ENCODE measurements at places on chromosomes 16 and 17.

- no peak for DNase-seq
Observed at GRCh38 chr17:1073241-1073962, 76.5 kb downstream of the TIMM22 start.

GRCh38 chr16:50585331-50585776, 37.2 kb downstream of the NKD1 start:
- DNase-seq = peak; percentile 29

DNA sequence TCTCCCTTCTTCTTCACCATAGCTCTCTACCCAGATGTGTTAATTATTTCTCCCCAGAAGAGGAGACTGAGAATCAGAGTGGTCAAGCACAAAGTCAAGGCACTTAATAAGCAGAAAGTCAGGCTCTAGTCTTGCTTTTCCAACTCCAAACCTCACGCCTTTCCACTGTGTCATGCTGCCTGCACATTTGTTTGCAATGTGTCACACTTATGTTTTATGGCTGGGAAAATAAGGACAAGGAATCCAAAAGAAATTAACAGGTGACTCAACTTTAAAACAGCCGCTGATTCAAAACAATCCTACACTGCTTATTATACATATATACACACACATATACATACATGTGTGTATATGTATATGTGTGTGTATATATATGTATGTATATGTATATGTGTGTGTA, 255.7 kb upstream of the DYNLRB2 start:
- DNase-seq = no peak

DNA sequence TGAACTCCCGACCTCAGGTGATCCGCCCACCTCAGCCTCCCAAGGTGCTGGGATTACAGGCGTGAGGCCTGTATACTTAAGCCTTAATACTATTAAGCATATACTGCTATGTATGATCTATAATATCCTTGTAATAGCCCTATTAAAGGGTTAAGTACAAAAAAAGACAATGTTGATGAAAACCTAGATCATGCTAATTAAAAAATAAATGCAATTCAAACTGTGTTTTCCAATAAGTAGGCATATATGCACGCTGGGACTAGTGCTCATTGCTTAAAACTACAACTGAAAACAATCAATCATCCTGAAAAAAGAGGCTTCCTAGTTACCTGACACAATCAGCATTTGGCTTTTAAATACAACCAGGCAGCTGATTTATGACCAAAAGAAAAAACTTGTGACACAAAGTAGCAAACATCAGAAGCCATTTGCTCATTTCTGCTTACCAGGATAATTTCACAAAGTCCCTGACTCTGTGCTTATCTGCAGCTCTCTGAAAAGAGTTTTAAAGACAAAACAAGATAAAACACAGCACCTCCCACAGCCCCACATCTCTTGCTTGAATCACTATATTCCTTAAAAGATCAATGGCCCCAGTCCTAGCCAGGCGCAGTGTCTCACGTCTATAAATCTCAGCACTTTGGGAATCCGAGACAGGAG, 11.1 kb downstream of the ZNF385C start:
- no peak for DNase-seq

DNA sequence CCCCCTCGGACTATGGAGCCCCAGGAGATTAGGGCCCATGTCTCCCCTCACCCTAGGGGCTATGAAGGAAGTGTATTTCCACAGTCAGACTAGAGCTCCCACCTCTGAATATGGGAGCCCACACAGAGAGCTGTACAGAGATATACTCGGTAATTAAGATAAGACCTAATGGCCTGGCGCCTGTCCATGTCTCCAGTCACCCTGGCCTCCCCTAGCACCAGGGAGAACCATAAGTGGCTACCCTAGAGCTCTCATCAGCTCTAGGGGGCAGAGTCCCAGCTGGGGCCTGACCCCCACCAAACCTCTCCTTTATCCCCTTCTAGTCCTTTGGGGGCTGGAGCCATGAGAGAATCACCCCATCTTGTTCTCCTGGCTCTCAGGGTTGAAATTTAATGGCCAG, 2.4 kb downstream of the TMEM101 start:
- no peak for DNase-seq

- no peak for DNase-seq
Observed at GRCh38 chr17:30954046-30954830, 16.6 kb upstream of the RNF135 start.

DNA sequence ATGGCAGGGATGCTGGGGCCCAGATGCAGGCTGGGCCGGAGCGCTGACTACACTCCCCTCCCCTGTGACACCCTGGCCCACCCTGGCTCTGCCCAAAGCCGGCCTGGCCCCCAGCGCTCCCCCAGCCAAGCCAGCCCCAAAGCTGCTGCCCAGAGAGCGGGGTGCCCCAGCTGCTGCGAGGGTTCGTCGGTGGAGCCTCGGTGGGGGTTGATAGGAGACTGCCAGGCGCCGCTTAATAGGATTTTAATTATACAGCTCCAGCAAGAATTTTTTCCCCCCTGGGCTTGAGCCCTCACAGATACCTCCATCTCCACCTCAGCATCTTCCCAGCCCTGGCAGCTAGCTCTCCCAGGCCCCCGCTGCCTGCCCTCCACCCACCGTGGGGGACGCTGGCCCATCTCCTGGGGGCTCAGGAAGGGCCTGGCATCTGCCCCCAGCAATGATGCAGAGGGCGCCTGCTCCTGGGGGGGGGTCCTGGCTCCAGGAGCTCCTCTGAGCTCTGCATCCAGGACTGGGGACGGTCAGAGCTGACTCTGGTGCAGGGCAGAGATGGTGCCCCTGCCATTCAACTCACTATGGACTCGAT, 36.8 kb upstream of the DLX4 start:
- DNase-seq = no peak

GRCh38 chr17:55911186-55911585, 160.3 kb downstream of the PCTP start:
- no peak for DNase-seq

GRCh38 chr17:54426296-54426886, 474.3 kb upstream of the TOM1L1 start:
- DNase-seq = peak; percentile 14

DNA sequence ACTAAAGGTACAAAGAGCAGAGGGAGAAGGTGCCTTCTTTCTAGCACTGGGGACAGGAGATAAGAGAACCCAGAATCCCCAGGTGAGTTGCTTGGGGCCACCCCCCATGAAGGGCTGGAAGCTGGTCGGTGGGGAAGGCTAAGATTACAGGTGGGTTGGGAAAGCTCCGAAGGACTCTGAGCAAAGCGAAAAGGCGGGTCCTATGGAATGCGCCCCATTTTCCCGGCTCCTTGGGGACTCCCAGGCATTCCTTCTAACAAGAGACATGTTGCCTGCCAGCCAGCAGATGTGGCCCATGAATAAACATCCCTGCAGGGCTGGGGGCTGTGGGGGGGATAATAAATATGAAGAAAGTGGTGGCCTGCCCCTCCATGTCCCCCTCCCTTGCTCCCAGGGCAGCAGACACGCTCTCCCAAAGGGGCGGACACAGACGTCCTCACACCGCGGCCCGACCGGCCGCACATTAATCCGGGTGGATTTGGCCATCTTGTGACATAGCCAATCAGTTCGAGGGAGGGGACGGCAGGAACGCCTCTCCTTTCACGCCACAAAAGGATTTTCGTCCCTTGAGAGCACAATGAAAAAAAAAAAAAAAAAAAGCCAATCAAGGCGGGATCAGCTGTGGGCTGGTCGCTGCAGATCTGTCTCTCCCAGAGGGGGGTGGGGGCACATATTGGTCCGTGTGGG, 98.5 kb downstream of the SOX9 start:
- DNase-seq = no peak
